ENCODE measurements at places on chromosomes 13 and 19.

DNA sequence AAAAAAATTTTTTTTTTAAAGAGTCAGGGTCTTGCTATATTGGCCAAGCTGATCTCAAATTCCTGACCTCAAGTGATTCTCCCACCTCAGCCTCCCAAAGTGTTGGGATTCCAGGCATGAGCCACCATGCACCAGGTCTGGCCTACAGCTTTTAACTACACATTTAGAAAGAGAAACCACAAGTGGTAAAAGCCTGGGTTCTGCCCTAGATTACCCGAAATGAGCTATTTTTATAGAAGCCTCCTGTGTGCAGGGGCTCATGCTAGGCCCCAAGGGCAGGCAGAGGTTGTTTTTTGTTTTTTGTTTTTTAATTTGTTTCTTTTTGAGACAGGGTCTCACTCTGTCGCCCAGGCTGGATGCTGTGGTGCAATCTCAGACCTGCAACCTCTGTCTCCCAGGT lies 14.0 kb upstream of the MYADM start:
- DNase-seq: no peak

- DNase-seq: no peak
Measured at GRCh38 chr19:57719424-57719823, 8.0 kb downstream of the ZNF671 start.

- peak; percentile 19 for DNase-seq
Measured at GRCh38 chr13:73876323-73876722, 257.9 kb downstream of the KLF12 start.

DNA sequence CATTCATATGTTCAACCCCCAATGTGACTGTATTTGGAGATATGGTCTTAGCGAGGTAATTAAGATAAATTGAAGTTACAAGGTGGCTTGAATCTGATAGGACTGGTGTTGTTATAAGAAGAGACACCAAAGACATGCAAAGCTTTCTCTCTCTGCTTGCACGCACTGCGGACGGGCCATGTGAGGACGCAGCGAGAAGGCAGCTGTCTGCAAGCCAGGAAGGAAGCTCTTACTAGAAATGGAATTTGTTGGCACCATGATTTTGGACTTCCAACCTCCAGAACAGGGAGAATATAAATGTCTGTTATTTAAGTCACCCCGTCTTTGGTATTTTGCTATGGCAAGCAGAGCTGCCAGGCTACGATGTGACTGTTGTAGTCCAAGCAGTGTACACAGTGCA lies 4.8 kb downstream of the DLEU7 start:
- DNase-seq: no peak

GRCh38 chr13:113917096-113917495 lies 53.2 kb upstream of the GAS6 start:
- DNase-seq: no peak

DNA sequence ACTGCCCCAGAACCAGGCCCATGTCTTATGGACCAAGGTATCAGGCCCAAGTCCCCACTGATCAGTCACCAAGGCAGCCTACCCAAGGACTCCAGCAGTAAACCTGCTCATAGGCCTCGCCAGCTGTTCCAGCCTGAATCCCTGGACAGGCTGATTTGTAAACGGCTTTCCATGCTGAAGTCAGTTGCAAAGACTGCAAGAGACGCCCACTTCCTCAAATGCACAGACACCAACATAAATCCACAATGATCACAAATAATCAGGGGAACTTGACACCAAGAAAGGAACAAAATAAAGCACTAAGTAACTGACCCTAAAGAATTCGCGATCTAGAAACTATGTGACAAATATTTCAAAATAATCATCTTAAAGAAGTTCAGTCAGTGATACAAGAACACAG lies 75.2 kb downstream of the RXFP2 start:
- DNase-seq: no peak

- no peak for DNase-seq
Measured at GRCh38 chr13:31968473-31968872, 63.1 kb upstream of the FRY start.

DNA sequence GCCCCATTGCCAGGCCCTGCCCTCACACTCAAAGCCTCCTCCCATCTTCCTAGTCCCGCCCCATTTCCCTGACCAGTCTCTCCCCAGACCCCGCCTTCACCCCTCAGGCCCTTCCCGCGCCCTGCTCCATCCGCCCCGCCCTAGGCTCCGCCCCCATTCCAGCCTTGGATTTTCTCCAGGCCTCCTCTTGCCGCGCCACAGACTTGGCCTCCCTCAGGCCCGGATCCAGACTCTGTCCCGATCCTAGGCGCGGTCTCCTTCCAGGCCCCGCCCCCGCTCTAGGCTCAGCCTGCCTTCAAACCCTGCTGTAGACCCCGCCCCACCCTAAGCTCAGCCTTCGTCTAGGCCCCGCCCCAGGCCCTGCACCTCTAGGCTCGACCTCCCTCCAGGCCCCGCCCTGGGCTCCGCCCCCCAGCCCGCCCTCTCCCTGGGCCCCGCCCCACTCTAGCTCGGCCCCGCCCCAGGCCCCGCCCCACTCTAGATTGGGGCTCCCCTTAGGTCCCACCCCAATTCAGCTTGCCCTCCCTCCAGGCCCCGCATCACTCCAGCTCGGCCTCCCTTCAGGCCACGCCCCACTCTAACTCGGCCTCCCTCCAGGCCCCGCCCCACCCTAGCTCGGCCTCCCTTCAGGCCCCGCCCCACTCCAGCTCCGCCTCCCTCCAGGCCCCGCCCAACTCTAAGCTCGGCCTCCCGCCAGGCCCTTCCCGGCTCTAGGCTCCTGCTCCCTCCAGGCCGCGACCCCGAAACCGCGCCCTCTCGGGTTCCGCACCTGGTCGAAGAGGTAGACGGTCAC lies 18.5 kb downstream of the LMTK3 start:
- DNase-seq: peak; percentile 98

DNA sequence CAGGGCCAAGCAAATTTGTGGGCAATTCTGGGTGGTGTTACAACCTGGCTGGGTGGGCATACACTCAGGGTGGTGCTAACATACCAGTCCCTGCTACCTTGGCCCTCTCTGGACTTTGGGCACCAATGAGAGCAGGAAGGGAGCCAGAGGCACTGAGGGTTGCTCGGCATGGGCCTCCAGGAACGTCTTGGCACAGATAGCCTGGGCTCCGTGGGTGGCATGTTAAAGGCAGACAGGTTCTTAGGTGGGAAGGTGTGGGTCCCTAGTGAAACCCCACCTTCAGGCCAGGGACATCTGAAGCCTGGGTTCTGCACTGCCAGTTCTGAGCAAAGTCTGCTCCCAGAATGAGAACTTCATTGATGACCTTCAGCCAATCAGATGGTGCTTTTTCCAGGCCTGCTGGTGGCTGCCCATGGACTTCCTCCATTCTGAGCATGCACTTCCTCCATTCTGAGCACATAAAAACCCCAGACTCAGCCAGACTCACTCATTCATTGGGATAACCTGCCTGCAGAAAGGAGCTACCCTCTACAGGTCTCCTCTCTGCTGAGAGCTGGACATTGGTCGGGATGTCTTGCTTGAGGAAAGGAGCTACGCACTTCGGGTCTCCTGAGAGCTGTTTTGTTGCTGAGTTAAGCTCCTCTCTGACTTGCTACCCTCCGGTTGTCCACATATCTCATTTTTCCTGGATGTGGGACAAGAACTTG lies 2567.1 kb downstream of the PCDH9 start:
- DNase-seq: no peak

- no peak for DNase-seq
Measured at GRCh38 chr13:111909971-111910671, 156.8 kb upstream of the SOX1 start.

DNA sequence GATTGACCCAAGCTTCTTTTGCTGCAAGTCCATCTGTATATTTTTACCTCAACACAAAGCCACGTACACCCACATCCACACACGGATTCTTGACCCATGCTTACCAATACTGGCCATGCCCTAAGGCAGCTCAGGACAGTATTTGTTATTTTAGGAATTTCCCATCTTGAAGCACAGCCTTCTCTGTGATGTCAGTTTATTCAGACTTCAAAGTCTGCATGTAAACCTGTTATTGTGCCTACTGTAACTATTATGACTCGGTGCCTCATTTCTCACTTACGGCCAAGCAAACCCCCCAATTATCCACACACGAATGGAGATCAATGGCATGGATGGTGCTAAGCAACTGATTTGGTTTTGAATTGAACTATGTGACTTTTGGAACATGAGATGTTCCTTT lies 17.5 kb downstream of the CLDN10 start:
- peak; percentile 13 for DNase-seq

DNA sequence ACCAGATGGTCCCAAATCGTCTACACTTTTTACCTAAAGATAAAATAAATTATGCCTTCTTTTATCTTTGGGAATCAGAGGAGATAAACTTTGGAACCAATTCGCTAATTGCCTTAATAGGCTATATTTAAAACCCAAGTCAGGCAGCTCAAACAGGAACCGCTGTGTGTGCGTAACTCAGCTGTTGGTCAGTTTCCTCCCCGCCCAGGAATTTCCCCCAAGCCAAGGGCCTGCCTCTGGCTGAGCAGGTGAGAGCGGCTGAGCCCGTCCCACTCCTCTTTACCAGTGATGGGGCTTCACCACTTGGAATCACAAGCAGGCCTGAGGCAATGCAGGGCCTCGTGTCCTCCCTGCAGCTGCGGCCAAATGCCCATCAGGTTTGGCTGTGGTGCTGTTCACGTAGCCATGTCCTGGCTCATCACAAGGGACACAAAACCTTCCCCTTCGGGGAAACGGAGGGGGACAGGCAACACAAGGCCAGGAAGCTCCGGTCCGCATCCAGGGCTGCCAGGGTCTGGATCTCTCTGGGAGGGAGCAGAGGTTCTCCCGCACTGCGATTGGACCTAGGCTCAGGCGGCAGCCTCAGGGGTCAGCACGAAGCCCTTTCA lies 503 bp upstream of the SLC7A9 start:
- no peak for DNase-seq

GRCh38 chr19:39154629-39155100 lies 29.1 kb downstream of the PAK4 start:
- no peak for DNase-seq

GRCh38 chr13:45751885-45752284 lies 49.8 kb downstream of the CBY2 start:
- no peak for DNase-seq

DNA sequence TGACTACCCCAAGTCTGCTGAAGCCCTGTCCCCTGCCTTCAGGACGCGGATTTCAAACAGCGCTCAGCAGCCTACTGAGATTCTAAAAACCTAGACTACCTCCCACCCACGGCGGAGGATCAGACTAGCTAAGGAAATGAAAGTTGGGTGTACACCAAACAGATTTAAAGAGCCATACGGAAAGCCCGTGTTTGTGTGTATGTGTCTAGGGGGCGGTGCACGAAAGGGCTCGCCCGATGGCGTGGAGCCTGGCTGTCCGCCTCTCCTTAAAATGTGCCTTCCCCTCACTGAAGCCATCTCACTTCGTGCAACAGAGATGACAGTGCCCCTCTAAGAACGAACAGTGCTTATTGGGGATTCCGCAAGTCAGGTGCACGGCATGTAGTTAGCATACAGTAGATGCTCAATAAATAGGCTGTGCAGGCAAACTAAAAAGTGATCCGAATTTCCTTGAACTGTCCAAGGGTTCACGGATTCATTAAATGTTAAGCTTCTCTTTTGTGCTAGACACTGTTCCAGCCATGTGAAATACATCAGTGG lies 639 bp downstream of the LENG1 start:
- DNase-seq: peak; percentile 38

GRCh38 chr13:113647351-113648215 lies 10.4 kb downstream of the ATP4B start:
- DNase-seq: peak; percentile 39

GRCh38 chr19:41367848-41368301 lies 3.9 kb upstream of the B9D2 start:
- DNase-seq: peak; percentile 90

DNA sequence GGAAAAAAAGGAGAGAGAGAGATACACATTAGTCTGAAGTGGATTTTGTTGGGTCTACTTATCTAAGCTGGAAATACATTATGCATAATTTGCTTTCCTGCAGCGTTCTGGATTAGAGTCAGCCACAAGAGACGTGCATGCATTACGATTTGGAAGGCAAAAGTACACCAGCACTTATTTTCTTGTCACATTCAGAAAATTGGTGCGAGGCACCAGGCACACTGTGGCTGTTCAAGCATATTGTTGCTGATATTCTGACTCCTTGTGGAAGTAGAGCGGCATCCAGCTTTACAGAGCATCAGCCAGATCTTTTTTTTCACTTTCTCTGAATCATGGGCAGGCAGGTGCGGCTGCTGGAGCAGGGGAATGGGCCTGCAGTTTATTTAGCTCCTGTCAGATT lies 905.6 kb upstream of the SPRY2 start:
- no peak for DNase-seq

- no peak for DNase-seq
Measured at GRCh38 chr19:42301646-42302203, at the start of gene PRR19. TSS of gene PRR19 (plus strand) at chr19:42302132. CDS start at chr19:42309585, 7,453 bp downstream.

DNA sequence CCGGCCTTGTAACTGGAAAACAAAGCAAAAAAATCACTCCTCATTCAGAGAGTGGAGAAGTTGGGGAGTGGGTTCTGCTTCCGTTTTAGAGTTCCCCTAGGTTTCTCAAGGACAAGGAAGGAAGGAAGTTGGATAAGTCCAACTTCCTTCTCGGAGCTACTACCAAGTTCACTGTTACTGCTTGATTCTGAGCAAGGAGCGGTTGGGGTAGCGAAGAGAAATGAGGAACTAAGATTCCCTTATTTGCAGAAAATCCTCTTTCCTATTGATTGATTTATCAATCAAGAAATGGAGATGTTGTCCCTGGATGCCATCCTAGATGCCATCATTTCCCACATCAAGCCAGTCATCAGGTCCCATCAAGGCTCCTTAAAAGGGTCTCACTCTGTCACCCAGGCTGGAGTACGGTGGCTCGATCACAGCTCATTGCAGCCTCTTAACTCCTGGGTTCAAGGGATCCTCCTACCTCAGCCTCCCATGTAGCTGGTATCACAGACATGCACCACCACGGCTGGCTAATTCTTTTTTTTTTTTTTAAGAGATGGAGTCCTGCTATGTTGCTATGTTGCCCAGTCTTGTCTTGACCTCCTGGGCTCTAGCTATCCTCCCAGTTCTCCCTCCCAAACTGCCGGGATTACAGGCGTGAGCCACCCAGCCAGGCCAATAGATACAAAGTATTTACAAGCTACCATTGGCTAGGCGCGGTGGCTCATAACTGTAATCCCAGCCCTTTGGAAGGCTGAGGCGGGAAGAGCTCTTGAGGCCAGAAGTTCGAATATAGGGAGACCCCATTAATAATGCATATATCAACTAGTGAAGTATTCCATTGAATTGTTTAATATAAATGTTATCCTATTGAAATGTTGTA lies 809 bp upstream of the B9D2 start:
- DNase-seq: no peak

- DNase-seq: peak; percentile 35
Measured at GRCh38 chr19:4971424-4971793, 2.5 kb downstream of the KDM4B start.

DNA sequence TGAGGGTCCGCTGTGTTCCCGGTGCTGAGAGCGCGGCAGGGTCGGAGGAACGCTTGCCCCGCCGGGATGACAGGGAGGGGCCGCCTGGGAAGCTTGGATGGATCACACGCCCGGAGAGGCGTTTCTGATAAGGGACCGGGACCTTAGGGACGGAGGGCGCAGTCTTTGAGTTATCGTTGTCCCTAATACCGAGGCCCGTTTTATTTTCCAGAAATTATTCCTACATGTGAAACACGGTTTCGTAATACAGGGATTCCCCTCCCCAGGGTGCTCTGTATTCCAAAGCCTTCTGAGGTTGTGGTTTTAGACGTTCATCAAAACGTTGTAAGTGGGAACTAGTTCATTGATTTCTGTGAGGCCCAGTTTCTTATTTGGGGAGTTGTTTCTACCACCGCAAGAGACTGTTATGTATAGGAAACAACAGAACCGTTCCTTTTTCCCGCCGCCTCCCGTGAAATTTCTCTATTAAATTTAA lies 752 bp downstream of the PDCD5 start:
- peak; percentile 57 for DNase-seq

GRCh38 chr13:100560498-100561157 lies 28.0 kb downstream of the GGACT start:
- no peak for DNase-seq

GRCh38 chr13:96089749-96090239 lies at the start of gene HS6ST3:
TSS of gene HS6ST3 (plus strand) at chr13:96090107.
- DNase-seq: peak; percentile 11

Data from EL (cell line).